ENCODE measurements at places on chromosomes 1 and 21. TPM values are rescaled to one million over a fixed set of nuclear protein-coding genes. Genes with fewer than 3 reads are reported as not detected.

LORICRIN gene
- not detected for total RNA-seq

ADORA1 gene
- not detected for total RNA-seq

CYYR1 gene
- 22.3 TPM for total RNA-seq

IFI44L gene
- 0.56 TPM for total RNA-seq

KCNA2 gene
- not detected for total RNA-seq

DIRAS3 gene
- total RNA-seq, result 1.1 TPM

LDLRAP1 gene
- total RNA-seq, result 11.8 TPM

CRYBG2 gene
- not detected for total RNA-seq

TTC34 gene
- total RNA-seq, result 0.06 TPM

TNFRSF18 gene
- total RNA-seq, result not detected

RORC gene
- not detected for total RNA-seq

CR1 gene
- total RNA-seq, result not detected

- DNase-seq, result no peak
Observed at GRCh38 chr1:100152271-100152670, 19.3 kb downstream of the TRMT13 start.

DNA sequence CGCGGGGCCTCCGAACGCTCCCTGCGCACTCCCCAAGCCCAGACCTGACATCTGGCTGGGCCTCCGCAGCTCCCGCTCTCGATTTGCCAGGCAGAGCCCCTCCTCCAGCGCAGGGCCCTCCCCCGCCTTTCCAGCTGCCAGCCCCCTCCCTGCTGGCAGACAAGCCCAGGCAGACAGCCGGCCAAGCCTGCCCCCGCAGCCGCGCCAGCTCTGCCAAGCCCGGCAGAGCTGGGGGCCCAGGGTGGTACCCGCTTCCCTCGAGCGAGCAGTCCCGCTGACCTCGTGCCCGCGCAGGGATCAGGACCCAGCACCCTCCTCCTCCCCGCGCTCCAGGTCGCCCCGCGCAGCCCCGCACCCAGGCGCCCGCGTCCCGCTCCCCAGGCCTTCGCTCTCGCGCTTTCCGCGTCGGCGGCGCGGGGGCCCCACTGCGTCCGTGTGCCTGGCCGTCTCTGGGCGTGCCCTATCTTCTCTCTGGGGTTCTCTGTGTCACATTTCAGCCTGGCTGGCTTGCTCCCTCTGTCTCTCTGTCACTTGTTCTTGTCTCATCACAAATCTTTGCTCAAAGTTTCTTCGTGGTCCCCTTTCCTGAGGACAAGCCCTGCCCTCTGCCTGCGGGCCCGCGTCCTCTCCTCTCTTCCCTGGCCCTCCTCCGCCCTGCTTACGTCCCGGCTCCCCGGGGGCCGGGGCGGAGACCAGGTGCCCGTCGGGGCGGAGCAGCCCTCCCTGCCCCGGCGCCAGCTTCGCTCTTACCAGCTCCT, 580 bp downstream of the INKA2 start:
- DNase-seq, result peak; percentile 86

DNA sequence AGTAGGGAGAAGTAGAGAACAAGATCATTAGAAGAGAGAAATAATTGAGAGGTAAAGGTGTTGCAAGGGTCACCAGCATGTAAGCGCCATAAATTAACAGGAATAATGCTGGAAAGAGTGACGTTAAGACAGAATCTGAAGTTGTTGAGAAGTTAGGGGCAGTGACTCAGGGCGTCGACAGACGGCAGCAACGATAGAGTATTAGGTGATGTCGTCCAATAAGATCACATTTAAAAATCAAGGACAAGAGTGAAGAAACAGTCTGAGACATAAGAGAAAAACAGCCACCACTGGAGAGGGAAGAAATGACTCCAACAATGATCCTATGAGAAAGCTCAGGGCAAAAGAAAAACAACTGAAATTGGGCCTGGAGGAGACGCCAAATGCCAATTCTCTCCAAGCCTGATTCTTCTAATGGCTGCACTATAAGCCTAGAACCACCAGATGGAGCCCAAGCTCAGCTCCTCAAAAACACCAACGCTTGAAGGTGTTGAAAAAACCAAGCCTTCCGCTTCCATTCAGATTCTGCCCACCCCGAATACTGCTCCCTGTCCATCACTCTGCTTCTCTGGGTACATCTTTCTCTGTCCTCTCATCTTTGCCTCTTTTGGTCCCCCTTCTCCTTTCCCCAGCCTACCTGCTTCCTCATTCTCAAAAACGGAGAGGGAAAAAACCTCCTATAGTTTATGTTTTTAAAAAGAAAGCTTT, 70.0 kb downstream of the LUZP1 start:
- DNase-seq, result peak; percentile 68

GRCh38 chr1:31315902-31316301, 19.1 kb downstream of the ZCCHC17 start:
- DNase-seq, result no peak

DNA sequence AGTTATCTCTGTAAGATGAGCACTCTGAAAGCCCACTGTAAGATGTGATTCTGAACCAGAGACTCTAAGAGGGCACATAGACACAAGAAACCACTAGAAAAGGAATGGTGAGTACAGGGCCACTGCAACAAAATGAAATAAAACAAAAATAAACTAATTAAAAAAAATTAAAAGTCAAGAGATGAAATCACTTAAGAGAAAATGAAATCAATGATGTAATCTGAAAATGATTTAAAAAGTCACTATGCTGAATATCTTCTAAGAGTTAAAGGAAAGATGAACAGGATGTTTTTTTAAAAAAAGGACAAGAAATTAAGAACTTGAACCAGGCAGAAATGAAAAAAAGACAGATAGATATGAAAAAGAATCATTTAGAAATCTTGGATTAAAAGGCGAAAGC, 110.6 kb upstream of the OLIG2 start:
- no peak for DNase-seq

GRCh38 chr1:235075777-235076308, 52.8 kb downstream of the TOMM20 start:
- DNase-seq, result no peak

DNA sequence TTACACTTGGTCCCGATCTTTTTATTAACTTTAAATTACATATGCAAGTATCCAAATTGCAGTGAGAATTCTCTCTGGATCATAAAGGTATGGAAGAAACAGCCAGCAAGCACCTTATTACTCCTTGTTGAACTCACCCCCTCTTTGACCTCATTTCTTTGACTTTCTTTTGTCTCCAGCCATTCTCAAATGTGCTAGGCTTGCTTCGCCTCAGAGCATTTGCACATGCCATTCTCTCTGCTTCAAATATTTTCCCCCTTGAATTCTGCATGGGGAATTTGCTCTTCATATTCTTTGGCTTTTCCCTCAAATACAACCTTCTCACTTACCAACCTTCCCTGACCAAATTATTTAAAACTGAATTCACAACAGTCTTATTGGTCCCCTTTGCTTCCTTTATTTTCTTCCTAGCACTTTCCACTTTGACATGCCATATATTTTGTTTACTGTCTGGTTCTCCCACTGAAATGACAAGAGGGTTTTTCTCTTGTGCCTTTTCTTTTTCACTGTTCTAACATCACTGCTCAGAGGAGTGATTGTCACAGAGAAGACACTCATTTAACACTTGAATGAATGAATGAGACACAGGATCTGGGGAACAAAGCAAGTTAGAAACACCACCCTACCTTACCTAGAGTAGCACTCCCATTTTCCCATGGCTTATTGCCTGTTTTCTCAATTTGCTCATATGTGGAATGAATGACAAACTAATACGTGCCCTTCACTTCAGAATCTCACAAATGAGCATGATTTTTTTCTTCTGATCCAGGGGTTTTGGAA, 1.4 kb upstream of the PGBD2 start:
- no peak for DNase-seq

GRCh38 chr1:119948342-119949214, 52.3 kb upstream of the ADAM30 start:
- DNase-seq, result peak; percentile 80

DNA sequence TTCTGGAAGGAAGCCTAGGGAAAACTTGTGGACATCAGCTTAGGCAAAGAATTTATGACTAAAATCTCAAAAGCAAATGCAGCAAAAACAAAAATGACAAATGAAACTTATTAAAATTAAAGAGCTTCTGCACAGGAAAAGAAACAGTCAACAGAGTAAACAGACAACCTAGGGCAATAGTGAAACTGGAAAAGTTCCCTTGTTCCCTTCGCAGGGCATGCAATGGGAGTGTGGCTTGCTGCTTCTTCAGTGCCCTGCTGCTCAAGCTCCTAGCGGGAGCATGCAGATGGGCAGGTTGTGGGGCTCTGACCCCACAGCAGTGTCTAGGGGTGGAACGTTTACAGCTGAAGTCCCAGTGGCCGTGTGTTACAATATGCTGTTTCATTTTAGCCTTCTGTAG, 1797.4 kb downstream of the NCAM2 start:
- no peak for DNase-seq

DNA sequence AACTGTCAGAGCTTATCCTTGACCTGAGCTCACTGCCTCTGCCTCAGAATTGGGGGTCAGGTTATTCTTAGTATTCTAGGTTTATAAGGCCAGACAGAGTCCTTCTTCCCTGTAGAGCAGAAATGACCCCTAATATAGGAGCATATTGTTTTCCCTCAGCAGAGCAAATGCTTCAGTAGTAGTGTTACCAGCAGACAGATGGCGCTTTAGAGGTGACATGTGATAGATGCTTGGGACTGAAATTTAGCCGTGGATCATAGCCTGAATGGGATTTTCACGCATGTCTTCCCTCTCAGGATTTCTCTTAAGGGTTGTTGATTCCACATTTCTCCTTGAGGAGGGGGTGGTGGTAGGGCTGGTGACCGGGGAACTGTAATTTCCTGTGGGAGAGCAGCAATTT, 24.5 kb downstream of the ADARB1 start:
- DNase-seq, result peak; percentile 36

GRCh38 chr1:2347409-2347785, 44.0 kb downstream of the MORN1 start:
- DNase-seq, result no peak

GRCh38 chr21:35019631-35020032, 29.5 kb downstream of the RUNX1 start:
- no peak for DNase-seq

GRCh38 chr21:35211782-35212181, 162.7 kb upstream of the RUNX1 start:
- no peak for DNase-seq

- no peak for DNase-seq
Observed at GRCh38 chr1:200869376-200869752, 3.4 kb upstream of the GPR25 start.

- DNase-seq, result no peak
Observed at GRCh38 chr1:94026619-94027380, 94.1 kb downstream of the ABCA4 start.

- DNase-seq, result no peak
Observed at GRCh38 chr1:102191723-102192122, 195.0 kb upstream of the OLFM3 start.

- DNase-seq, result no peak
Observed at GRCh38 chr1:234069760-234070159, 165.3 kb downstream of the SLC35F3 start.

GRCh38 chr1:230385930-230386329, 40.2 kb downstream of the PGBD5 start:
- no peak for DNase-seq

DNA sequence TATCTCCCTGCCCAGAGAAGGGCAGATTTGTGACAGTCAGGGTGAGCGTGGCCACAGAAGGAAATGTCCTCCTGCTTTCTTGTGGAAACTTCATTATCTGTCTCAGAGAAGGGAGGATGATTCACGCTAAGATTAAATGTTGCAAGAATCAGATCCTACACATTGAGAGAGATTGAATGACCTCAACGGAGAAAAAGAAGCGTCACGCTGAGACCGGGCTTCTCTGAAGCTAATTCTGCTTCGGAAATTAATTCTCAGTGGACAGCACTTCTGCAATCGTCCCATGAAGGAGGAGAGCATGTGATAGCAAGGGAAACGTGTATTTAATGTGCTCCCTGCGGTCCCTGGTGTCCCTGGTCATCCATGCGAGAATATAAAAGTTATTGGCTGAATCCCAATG, 19.8 kb upstream of the C1orf21 start:
- DNase-seq, result no peak

- peak; percentile 91 for DNase-seq
Observed at GRCh38 chr1:22739648-22740385, 29.2 kb downstream of the EPHB2 start.

DNA sequence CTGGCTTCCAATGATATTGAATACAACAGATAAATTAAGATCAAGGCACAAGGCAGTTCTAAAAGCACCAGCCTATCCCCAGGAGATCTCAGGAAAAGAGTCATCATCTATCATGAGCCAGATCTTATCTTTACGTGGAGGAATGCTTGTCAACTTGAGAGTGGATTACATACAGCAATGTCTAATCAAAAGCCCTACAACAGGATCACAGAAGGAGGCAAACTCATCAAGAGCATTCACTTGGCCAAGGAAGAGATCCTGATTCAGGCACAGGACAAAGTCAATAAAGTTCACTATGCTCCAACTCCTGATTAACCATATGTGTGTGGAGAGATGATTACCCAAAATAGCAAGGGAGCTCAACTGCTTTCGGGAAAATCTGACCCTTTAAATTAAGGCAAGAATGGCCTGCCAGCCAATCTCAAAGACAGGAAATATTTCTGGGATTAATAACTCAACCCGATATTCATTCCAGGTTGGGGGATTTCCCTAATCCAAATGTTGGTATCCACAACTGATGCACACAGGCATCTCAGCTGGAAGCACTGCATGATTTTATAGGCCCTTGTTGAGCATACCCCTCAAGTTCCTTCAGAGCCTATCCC, 33.7 kb downstream of the TBX15 start:
- peak; percentile 14 for DNase-seq

DNA sequence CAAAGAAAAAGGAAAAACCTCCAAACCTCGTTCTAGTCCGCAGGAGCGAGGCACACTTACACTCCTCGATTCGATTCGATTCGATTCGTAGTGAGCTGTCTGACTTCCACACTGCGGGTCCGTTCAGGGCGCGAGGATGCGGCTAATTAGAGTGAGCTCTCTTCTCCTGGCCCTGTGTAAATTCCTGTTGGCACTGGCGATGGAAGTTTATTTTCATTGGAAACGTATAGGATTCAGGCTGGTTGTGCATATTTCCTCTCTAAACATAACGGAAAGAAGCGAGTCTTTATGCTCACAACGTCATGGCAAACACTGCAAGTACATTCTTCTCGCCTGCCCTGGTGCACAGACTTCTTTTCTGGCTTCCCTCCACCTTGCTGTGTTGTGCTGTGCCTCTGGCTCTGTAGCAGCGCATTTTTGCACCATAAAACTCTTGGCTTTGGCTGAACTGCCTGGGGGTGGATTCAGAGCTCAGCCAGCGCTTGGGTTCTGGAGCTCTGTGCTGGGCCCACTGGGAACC, 2.7 kb downstream of the HUNK start:
- no peak for DNase-seq

DNA sequence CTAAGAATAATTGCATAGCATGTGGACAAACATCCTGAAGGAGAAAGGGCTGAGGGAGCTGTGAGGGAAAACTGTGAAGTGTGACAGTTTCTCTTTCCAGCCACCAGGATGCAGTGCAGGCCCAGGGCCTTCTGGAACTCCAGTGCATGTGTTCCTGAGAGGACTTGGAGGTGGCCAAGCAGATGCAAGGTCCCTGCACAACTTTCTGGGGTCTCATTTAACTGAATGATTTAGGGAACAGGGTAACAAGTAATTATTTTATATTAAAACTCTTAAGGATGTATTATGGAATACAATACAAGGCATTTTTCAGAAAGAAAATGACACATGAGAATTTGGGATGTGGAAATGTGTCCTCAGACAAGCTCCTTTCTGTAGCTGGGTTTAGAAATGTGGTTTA, 61.2 kb upstream of the MCOLN3 start:
- DNase-seq, result peak; percentile 59

GRCh38 chr1:35266306-35266705, 2.2 kb upstream of the ZMYM4 start:
- DNase-seq, result no peak

- no peak for DNase-seq
Observed at GRCh38 chr1:236154671-236155398, 12.5 kb downstream of the GPR137B start.
